CD8-positive, alpha-beta T cell (primary cell): ENCODE measurements at places on chromosomes 2 and 18.

DNA sequence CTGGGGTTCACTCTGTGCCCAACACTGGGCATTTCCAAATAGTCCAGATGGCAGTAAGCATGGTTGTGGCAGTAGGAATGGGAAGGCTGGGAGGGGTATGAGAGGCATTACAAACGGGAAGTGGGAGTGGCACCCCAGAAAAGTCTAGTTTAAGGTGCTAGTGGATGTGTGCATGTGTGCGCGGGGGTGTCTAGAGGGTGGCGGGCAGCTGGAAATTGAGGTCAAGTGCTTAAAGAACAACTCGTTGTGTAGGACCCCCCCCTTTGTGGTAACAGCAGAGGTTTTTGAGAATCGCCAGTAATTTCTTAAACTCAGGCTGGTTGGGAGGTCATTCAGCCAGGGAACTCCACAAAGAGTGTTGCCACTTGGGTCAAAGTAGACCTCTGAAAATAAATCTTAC is 69.9 kb downstream of the RHBDD1 start:
- no peak for DNase-seq

- no peak for DNase-seq
Measured at GRCh38 chr2:101580528-101580927, 105.6 kb upstream of the RFX8 start.

DNA sequence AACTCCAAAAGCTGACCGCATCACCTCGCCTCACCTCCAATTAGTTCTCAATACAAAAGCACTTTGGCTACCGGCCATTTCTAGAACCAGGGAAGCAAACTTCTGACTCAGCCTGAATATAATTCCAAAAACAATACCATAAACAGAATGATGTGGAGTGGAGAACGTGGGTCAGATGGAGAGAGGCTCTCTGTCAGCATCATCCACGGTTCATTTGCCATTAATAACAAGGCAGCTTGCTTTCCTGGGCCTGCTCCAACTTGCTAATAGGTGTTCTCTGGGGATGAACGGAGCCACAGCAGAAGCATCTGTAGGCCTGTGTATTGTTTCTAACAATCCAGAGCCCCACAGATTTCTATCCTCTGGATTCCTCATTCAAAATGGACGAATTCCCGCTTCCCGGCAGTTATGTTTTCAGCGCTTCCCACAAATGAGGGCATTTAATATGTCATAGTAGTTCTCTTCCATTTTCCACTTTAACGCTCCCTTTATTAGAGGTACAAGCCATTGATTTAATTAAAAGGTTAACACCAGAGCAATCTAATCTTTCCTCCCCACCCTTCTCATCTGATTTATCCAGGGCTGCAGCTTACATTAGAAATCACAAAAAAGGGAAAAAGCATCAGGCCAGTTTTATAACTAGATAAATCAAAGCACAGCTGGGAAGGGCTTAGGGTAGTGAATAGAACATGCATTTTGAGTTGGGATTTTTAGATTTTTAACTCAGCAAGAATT is 23.2 kb upstream of the CNTNAP5 start:
- DNase-seq = no peak

DNA sequence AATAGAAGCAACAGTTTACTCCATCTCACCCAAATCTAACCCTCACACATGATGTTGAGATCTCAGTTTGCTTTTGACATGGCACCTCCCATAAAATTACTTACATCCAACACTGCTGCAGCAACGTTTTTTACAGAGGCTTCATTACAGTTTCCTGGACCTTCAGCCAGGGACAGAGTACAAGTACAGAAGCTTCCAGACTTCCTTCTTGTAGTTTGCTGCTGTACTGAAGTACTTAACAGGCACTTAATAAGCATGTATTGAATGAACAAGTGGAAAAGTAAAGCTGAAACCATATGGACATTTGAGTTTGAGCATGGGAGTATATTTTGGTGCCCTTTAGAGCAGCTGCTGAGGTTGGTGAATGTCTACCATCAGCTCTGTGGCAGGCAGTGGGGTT is 514.2 kb downstream of the PTPRM start:
- no peak for DNase-seq
